Erythroblast (primary cell): ENCODE measurements at places on chromosomes 4 and X.
A peak's percentile ranks its signal among the peaks of the same experiment; 100 is the strongest.

DNA sequence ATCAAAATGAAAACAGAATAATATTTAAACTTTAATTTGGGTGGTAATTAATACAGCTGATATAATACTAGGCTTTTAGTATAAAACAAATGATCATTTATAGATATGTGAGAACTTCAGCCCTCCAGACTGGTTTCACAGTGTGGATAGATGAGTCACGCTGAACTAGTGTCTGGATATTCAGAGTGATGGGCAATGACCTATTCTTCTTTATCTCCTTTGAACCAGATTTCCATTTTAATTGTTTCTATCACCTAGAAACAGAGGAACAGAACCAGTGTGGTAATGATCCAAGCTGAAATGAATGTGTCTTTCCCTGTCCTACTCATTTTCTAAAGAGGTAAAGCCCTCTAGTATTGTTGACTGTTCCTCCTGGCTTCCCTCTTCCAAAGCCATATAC lies 155.2 kb upstream of the GK2 start:
- DNase-seq, result no peak

GRCh38 chr4:80036949-80037685 lies 35.9 kb downstream of the ANTXR2 start:
- DNase-seq, result no peak

DNA sequence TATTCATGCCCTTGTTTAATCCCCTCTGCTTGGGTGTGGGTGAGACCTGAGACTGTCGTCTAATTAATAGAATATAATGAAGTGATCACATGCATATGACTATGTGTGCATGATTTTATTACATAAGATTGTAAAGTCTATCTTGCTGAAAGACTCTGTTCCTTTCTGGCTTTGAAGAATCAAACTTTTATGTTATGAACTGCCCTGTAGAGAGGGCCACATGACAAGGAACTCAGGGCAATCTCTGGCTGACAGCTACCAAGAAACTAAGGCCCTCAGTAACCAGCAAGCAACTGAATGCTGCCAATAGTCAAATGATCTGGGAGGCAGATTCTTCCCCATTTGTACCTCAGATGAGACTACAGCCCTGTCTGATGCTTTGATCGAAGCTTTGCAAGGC lies 13.5 kb downstream of the TSPAN7 start:
- DNase-seq, result no peak

DNA sequence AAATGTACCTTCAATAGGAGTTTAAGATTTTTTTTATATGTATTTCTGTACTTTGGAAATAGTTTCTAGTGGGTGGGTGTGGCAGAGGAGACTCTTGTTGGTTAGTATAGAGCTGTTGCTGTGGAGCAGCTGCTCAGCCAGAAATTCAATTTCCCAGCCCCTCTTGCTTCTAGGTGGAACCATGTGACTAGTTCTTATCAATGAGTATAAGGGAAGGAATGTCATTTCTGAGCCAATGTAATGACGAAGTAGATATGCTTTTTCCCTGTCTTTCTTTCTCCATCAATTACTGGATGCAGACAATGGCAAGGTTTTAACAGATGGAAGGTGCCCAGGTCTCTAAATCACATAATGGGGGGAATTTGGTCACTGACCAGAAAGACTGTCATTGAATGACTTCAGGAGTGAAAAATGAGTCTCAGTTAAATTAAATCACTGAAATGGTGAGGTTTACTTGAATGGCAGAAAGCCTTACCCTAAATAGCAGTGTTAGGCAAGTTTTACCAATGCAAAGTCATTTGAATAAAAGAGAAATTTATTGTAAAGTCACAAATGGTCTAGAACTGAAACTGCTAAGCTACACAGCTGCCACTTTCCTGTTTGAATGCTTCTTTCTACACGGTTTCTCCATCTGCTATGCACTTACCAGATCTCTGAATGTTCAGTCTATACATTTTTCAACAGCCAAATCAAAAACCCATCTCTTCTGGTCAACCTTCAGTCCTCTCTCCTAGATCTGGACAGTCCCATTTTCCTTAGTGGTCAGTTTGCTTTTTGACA lies 795.4 kb upstream of the MAGEB2 start:
- no peak for DNase-seq

DNA sequence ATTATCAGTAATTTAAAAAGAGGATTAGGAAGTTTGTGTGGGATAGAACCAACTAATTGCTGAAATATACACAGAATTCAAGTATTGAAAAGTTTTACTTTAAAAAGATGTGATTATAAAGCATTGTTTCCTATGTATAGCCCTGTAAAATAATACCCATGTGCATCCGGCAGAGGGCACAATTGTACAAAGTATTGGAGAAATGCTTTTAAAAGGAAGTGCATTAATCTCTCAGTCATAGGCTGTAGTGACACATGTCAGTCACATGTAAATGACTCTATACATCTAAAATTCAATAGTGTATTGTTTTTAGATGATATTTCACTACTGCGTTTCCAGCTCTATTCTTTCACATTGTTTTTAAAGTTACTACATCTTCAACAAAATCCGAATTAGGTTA lies 9.7 kb upstream of the GEMIN8 start:
- DNase-seq, result peak; percentile 43

DNA sequence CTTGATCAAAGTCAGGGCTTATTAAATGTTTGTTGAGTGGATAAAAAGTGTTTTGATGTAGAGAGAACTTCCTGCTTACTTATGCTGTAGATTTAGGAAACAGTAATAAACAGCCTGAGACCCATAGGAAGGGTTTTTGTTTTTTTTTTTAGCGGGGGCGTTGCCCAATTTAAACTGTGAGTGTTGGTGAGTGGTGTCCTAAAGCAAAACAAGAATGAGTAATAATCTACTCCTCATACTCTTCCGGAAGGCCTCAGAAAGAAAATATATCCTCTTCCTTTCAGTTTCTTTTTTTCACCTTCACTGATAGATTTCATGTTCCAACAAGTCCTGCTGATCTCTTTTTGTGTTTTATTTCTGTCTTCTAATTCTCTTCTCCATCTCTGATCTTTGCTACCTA lies 104.4 kb upstream of the SCML1 start:
- no peak for DNase-seq

GRCh38 chr4:136369073-136369472 lies 1163.2 kb downstream of the PCDH18 start:
- no peak for DNase-seq
